ENCODE measurements at places on chromosomes 13 and 19. TPM values are rescaled to one million over a fixed set of nuclear protein-coding genes. Genes with fewer than 3 reads are reported as not detected.

The WDR88 gene
- 0.22 TPM for total RNA-seq

The PLPPR2 gene
- 30.4 TPM for total RNA-seq

The FLT1 gene
- total RNA-seq, result 29.3 TPM

The KIR3DL1 gene
- not detected for total RNA-seq

DNA sequence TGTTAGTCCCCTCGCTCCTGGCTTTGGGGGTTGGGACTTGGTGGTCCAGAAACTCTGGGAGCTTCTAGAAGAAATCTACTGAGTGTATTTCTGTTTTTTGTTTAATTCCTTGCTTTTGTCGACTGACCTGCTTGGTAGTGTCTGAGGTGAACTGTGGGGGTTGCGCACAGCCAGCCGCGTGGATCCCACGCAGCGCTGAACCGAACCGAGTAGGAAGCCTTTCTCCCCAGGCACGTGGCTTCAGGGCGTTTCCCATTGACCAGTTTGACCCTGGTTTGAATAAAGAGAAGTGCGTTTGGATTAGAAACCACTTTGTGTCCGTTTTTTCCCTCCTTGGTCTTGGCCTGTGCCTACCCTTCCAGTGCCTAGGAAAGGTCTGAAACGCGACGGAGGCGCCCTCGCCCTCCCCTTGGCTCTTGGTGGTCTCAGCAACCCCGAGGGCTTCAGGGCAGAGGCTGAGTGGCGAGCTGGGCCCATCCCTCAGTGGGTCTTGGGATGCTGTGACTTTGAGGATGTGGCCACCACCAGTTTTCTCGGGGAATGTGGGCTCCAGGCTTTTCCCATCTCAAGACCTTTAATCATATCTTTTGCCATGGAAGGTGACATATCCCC is 2.7 kb upstream of the RPS15 start:
- DNase-seq, result no peak

- no peak for DNase-seq
These were observed 2.4 kb downstream of the IRS2 start for GRCh38 chr13:109783815-109784589.

DNA sequence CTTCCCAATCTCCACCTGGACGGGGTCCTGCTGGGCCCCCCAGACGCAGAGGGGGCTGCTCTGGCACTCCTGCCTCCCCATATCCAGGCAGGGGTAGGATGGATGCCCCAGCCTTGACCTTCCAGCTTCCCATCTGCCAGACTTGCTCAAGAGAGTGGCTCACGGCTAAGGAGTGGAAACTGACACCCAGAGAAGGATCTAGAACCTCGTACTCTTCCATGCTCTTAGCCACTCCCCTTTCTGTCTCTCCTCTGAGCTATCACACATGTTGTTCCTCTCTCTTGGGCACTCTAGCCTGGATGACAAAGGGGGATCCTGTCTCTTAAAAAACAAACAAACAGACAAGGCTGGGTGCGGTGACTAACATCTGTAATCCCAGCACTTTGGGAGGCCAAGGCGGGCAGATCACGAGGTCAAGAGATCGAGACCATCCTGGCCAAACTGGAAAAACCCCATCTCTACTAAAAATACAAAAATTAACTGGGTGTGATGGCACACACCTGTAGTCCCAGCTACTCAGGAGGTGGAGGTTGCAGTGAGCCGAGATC is 12.2 kb upstream of the FUT5 start:
- DNase-seq, result no peak

- DNase-seq, result no peak
These were observed 5.3 kb downstream of the SAMD4B start for GRCh38 chr19:39347332-39348164.

- peak; percentile 93 for DNase-seq
These were observed 84.3 kb downstream of the NUFIP1 start for GRCh38 chr13:44904967-44905366.
